ENCODE measurements at places on chromosomes 2 and 18.

DNA sequence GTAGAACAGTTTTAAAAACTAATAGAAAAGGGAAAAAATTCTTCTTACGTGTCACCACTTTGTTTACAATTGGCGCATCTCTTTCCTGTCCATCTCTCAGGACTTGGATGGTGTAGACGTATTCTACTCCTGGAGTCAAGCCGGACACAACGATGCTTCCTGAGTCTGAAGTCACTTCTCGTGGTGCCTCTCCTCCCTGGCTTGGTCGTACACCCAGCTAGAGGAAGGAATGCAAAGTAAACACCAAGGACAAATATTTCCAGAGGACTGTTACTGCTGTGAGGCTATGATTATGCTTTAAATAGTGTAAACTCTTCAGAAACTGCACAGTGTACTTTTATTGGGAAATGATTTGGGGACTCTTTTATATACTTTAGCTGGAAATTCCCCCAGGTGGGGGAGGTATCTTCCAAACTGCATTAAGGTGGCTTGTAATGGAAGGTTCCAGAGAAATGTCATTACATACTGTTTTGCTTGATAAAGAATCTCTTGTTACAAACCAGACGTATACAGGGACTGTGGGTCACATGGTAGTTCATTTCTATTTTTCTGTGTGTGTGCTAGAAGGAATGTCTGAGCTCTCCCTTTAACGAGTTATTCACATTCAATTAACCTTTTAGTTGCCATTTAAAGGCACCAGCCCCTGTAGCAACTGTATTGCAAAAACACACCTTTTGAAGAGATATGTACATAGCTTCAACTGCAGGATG, 38.1 kb downstream of the FN1 start:
- no peak for DNase-seq

- no peak for DNase-seq
Measured at GRCh38 chr2:172215172-172215935, 112.7 kb upstream of the DLX2 start.

- DNase-seq = no peak
Measured at GRCh38 chr2:48148841-48149430, 242.6 kb upstream of the FBXO11 start.

DNA sequence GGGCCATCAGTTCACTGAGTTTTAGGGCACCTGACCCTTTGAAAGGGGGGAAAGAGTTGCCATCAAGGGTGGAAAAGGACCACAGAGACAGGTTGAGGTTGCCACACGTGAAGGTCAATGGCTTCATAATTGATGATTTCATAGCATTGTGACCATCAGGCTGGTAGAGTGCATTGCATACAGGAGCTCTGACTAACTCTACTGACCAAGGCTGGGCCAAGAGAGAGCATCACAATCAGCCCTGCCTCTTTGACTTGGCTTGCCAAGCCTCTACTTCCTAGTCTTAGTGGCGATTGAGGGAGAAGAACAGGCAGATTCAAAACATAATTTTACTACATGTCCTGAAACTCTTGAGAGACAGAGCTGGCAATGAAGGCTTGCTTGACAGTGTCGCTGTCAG, 5.8 kb upstream of the TNP1 start:
- DNase-seq = no peak

DNA sequence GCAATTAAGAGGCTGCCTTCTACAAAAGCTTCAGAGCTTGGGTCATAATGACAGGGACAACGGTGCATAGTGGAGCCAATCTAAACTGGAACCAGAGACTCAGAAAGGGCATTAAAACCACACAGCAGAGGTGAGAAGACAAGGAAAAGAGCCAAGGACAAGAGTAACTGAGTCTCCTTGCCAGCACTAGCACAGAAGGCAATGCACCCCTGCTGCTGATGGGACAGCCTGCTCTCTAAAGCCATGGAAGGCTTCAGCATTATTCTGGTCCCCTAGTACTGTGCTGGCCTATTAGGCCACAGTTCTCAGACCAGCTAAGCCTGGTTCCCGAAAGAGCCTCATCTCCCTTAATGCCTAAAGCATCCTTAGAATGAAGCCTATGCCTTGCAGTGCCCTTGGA, 15.5 kb downstream of the MYO5B start:
- DNase-seq = no peak

GRCh38 chr2:233386382-233387041, 32.2 kb downstream of the DGKD start:
- no peak for DNase-seq

DNA sequence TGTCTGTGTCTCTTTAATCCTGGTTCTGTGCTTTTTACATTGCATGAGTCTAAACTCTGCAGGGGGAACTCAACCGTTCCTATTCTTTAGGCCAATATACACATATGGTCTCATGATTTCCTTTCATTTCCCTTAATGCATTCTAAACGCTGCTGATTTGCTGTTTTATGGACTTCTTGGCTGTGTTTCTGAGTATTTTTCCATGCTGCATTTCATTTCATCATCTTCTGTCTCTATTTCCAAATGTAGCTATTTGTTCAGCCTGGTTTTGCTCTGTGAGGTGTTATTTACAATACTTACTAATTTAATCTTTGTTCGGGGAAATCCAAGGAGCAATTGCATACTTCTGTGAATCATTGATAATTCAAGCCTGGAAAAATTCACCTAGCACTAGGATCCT, 897.2 kb downstream of the TSN start:
- no peak for DNase-seq

DNA sequence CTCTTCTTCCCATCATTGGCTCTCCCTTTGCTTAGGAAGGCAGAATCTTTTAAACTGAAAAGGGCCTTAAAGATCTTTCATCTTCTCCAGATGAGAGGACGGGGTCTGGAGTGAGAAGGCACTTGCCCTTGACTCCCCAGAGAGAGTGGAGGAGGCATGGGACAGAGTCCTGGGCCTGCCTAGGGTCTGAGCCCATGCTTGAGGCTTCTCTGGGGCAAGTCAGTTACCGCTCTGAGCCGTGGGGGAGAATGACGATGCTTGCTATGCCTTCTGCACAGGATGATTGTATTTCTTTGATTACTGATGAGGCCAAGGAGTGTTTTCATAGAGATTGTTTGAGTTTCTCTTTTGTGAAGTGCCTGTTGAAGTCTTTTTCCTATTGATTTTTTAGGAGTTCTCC, 921 bp downstream of the PLB1 start:
- no peak for DNase-seq

GRCh38 chr2:143355870-143356269, 226.7 kb downstream of the ARHGAP15 start:
- no peak for DNase-seq

DNA sequence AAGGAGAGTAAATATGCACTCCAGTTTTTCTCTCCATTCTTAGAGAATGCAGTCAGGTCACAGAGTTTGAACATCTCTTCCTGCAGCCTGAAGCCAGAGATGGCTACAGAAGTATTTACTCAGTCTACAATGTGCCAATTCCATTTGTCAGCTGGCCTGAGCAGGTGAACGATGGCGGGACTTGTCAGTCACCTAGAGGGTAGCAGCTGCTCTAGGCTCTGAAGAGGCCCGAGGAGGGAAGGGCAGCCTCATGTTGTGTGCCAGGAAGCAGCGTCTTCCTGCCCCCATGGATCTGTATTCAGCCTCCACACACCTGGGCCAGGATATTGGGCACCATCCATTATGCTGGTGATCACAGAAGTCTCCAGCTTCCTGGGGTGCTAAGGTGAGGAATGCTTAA, 316.7 kb upstream of the CHAC2 start:
- no peak for DNase-seq

DNA sequence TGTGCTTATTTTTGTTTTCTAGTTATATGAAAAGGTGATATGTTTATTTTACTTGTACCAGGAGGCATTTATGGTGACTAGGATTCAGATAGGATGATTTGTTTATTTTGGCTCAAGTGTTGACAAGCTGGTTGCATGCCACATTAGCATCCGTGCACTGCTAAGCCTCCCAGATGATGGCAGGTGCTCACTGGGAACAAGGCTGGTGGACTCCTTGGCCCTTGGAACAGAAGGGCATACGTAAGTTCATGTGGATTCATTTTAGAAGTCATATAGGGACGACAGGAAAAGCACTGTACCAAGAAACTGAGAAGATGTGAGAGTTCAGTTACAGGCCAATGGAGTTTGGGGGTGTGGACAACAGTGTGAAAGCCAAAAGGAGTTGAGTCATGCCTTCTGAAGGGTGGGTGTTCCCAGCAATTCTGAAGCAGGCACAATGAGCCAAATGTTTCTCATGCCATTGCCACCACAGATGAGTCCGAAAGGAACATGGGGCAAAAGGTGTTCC, 166.2 kb downstream of the PHLPP1 start:
- no peak for DNase-seq

Measured in activated CD4-positive, alpha-beta T cell treated with anti-CD3 and anti-CD28 coated beads, Interleukin-2, amount 10 ng/mL, durations not matched to agents 24 days and 14 days (primary cell).